ENCODE measurements at places on chromosomes 6 and 20. TPM values are rescaled to one million over a fixed set of nuclear protein-coding genes. Genes with fewer than 3 reads are reported as not detected.

The SEL1L2 gene
- not detected for total RNA-seq

The EDN3 gene
- total RNA-seq: 3.0 TPM

The HTR1E gene
- not detected for total RNA-seq

The SNPH gene
- total RNA-seq: 4.2 TPM

The CDSN gene
- 0.05 TPM for total RNA-seq

The GNAS-AS1 gene
- not detected for total RNA-seq

The CALHM6 gene
- total RNA-seq: not detected

The TRAPPC3L gene
- total RNA-seq: not detected

All from A549 treated with Mapracorat at 1 μM for 4 hours (cell line).